ENCODE measurements at places on chromosomes 12 and 14.

- no peak for DNase-seq
These were observed 233.2 kb downstream of the NRXN3 start for GRCh38 chr14:78403278-78403815.

DNA sequence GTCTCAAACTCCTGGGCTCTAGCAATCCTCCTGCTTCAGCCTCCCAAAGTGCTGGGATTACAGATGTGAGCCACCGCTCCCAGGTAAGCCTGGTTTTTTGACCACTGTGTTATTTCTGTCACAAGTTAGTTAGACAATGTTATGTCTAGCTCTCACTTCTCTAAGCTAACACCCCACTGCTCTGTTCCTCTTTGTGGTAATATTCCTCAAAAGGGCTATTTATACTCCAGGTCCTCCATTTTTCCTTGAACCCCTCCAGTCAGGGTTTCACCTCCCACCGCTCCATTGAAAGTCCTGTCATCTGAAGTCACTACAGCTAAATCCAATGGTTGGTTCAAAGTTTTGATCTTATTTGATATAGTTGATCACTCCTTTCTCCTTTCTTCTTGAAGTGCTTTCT is 5.1 kb downstream of the IRAK3 start:
- DNase-seq: no peak

DNA sequence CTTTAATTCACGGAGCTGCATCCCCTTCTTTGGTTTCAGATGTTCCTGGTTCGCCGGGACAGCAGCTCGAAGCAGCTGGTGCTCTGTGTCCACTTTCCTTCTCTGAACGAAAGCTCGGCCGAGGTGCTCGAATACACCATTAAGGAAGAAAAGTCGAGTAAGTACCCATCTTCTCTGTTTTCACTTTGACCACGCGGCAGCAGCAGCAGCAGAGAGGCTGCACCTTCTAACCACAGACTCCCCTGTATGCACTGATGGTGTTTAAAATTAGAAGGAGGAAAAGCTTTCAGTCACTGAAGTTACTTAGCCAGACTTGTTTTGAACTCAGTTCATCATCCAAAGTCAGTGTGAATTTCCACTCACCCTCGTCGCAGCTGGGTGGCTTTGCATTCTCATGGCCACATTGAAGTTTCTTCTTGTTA is 63.8 kb downstream of the RIN3 start:
- DNase-seq: no peak

DNA sequence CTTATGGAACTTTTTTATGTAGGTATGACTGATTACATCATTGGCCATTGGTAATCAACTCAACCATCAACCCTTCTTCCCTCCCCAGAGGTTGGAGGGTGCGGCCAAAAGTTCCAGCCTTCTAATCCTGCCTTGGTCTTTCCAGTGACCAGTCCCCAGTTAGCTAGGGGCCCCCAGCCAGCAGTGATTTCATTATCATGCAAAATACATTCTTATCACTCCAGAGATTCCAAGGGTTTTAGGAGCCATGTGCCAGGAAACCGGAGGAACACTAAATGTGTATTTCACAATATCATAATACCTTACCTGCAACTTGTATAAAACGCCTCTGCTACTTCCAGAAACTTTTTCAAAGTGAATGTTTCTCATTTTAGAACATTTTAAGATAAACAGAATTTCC is 181.5 kb upstream of the PELI2 start:
- no peak for DNase-seq

GRCh38 chr12:27575762-27576118 is 51.7 kb downstream of the PPFIBP1 start:
- DNase-seq: no peak

DNA sequence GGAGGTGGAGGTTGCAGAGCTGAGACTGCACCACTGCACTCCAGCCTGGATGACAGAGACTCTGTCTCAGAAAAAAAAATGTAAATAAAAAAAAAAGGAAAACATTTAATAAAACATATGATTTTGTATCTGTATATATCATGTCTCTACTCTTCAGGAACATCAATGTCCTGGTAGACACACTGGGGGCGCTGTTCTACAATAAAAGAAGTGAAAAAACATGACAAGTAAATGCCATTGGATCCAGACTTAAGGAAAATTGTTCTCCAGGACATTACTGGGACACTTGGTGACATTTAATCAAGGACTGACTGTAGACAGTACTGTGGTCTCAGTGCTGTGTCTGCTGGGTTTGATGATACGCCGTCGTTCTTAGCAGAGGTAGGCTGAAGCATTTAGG is 15.5 kb upstream of the KLC1 start:
- no peak for DNase-seq

- no peak for DNase-seq
These were observed 16.2 kb downstream of the SLC7A8 start for GRCh38 chr14:23167116-23167847.

GRCh38 chr14:46368275-46368674 is 283.3 kb downstream of the RPL10L start:
- DNase-seq: no peak

DNA sequence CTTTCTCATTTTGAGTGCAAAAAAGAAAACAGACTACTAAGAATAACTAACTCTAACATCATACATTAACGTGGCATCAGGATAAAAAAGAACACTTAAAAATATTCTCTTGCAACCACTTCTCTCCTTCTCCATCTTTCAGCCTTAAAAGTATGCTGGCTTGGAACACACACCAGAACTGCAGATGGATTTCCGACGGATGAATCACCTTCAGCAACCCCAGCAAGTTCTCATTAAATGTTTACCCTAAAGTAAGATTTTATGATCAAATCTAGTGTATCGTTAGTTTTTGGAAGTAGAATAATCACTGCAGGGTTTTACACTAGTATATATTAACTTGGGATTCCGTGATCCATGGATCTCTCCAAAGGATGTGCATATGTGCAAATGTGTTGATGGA is 1.2 kb downstream of the NEK9 start:
- DNase-seq: no peak

GRCh38 chr12:91404441-91404840 is 221.8 kb upstream of the DCN start:
- no peak for DNase-seq

DNA sequence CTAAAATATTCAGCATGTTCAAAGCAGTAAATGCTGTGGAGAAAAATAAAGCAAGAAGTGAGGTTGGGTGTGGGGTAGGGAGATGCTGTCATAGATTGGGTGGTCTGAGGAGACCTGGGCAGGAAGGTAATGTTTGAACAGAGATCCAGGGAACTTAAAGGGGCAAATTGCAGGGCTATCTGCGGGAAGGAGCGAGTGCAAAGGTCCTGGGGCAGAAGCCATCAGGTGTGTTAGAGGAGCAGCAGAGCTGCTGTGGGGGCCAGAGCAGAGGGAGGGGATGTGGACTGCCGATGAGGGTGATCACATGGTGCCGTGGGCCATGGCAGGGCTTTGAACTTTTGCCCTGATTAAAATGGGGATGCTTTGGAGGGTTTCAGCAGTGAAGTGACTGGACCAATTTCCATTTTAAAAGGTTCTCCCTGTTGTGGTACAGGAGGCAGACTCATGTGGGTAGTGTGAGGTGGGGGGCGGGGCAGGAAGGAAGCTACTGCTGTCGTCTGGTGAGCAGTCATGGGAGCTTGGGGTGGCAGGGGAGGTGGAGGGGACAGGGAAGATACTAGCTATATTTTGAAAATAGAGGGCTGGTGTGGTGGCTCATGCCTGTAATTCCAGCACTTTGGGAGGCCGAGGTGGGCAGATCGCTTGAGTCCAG is 145.0 kb downstream of the AACS start:
- DNase-seq: no peak

DNA sequence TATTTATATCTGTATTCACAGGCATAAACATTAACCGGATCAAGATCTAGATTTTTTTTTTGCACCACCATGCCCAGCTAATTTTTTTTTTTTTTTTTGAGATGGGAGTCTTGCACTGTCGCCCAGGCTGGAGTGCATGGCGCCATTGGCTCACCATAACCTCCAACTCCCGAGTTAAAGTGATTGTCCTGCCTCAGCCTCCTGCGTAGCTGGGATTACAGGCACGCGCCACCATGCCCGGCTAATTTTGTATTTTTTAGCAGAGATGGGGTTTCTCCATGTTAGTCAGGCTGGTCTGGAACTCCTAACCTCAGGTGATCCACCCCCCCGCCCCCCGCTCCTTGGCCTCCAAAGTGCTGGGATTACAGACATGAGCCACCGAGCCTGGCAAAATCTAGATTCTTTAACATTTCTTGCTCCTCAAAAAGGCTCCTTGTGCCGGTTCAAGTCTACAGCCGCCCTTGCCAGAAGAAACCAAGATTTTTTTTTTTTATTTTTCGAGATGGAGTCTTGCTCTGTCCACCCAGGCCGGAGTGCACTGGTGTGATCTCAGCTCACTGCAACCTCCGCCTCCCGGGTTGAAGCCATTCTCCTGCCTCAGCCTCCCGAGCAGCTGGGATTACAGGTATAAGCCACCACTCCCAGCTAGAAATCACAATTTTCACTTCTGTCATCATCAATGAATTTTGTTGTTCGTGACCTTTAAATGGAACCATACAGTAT is 36.9 kb upstream of the SLC2A3 start:
- DNase-seq: no peak

- no peak for DNase-seq
These were observed 21.6 kb upstream of the CHST11 start for GRCh38 chr12:104435175-104435574.

DNA sequence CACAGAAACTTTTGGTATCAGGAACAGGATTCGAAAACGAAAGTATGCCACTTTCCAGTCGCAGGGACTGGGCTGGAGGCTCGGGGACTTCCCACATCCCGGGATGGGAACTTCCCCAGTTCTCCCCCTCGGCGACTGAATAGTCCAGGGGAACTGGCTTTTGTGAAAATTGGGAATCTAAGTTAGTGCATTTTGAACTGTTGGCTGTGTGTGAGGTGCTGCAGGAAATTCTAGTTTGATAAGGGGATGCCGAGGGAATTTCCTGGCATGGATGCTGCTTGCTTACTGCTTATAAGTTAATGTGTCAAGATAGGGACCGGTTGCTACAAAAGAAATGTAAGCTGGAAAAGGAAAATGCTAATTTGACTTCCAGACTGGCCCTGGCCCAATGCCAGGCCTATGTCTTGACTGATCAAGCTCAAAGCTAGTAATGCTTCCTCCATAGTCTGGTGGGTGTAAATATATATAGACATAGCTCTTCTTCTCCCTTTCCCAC is 73.4 kb upstream of the EIF5 start:
- no peak for DNase-seq

DNA sequence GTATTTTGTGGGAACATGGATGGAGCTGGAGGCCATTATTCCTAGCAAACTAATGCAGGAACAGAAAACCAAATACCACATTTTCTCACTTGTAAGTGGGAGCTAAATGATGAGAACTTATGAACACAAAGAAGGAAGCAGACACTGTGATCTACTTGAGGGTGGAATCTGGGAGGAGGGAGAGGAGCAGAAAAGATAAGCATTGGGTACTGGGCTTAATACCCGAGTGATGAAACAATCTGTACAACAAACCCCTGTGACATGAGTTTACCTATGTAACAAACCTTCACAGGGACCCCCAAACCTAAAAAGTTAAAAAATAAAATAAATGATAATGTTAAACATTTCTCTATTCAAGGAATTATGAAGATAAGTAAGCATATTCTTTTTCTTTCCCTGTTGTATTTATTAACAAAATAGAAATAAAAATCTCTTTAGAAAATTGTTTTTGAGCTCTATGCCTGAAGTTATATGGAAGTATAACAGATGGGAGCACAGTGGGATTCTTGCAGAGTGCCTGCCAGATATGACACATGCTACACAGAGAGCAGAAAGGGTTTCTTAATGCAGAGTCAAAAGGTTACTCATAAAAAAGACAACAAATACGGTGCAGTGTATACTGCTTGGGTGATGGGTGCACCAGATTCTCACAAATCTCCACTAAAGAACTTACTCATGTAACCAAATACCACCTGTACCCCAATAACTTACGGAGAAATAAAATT is 52.0 kb upstream of the SYNE2 start:
- DNase-seq: no peak

- DNase-seq: no peak
These were observed 20.5 kb downstream of the VEZT start for GRCh38 chr12:95238150-95238549.

GRCh38 chr12:104630230-104630670 is 173.5 kb downstream of the CHST11 start:
- peak; percentile 59 for DNase-seq

- no peak for DNase-seq
These were observed 65.1 kb upstream of the GPHB5 start for GRCh38 chr14:63383776-63384367.

GRCh38 chr14:66197276-66197675 is 288.9 kb upstream of the CCDC196 start:
- no peak for DNase-seq

GRCh38 chr14:24283796-24284460 is 12.5 kb upstream of the RABGGTA start:
- no peak for DNase-seq

- DNase-seq: no peak
These were observed 2.0 kb upstream of the ZNF410 start for GRCh38 chr14:73884438-73885190.

GRCh38 chr14:99944241-99944651 is 121.0 kb upstream of the EVL start:
- no peak for DNase-seq

DNA sequence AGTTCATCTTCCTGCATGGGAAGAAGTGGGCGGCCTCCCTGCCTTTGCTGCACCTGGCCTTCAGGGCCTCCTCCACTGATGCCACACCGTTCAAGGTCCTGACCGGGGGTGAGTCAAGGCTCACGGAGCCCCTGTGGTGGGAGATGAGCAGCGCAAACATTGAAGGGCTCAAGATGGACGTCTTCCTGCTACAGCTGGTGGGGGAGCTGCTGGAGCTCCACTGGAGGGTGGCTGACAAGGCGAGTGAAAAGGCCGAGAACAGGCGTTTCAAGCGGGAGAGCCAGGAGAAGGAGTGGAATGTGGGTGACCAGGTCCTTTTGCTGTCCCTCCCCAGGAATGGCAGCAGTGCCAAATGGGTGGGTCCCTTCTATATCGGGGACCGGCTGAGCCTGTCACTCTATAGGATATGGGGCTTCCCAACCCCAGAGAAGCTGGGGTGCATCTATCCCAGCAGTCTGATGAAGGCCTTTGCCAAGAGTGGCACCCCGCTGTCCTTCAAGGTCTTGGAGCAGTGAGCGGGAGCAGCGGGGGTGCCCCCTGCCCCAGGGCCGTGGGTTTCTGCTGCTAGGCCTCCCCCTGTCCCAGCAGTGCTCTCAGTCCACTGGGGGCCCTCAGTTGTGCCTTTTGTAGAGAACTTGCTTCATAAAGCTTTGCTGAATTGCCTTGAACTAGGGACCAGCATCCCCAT is 12.4 kb downstream of the CBLN3 start:
- DNase-seq: no peak

GRCh38 chr12:132099739-132100138 is 44.4 kb downstream of the DDX51 start:
- DNase-seq: no peak

- DNase-seq: no peak
These were observed 126.9 kb upstream of the FGD4 start for GRCh38 chr12:32272465-32272864.

DNA sequence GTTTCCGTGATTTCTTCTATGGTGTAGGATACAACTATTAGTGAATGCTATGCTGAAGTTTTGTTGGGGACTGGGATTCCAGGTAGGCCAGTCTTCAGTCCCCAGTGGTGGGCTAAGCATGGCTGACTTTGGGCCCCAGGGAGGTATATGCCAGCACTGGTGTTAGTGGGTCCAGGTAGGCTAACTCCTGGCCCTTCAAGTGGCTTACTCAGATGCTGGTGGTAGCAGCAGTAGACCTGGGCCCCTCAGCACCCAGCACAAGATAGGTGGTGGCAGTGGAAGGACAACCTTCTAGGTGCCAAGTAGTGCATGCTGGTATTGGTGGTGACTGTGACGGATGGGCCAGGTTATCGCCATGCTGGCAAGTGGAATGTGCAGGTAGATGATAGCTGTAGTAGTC is 955.1 kb downstream of the TMTC2 start:
- DNase-seq: no peak

All from NCI-H1105 (cell line).